Uterus (tissue), 4 donors: ENCODE measurements at places on chromosomes 4 and X. TPM values are rescaled to one million over a fixed set of nuclear protein-coding genes. Genes with fewer than 3 reads are reported as not detected.
A peak's percentile ranks its signal among the peaks of the same experiment; 100 is the strongest.

Gene CSN3
- total RNA-seq = not detected

Gene SPANXN4
- total RNA-seq = not detected

GRCh38 chrX:12999422-12999821, 24.5 kb downstream of the TMSB4X start:
- no peak for DNase-seq

Gene TMEM154
- 4.4 TPM for total RNA-seq

DNA sequence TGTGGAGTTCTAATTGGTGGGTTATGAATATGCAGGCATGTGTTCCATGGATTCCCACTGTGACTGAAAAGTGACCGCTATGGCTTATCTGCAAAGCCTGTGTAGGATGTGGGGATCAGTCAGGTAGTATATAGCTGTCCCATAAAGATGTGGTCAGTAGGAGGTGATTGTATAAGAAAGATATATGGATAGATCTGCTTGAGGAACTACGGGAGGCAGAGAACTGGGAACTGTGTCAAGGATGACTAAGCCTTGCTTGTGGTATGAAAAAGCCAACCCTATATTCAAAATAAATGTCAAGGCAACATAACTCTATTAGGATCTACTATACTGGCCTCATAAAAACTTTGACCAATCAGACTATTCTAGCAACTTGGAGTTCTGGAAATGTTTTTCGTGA, 185.2 kb downstream of the KLHL4 start:
- DNase-seq = no peak

DNA sequence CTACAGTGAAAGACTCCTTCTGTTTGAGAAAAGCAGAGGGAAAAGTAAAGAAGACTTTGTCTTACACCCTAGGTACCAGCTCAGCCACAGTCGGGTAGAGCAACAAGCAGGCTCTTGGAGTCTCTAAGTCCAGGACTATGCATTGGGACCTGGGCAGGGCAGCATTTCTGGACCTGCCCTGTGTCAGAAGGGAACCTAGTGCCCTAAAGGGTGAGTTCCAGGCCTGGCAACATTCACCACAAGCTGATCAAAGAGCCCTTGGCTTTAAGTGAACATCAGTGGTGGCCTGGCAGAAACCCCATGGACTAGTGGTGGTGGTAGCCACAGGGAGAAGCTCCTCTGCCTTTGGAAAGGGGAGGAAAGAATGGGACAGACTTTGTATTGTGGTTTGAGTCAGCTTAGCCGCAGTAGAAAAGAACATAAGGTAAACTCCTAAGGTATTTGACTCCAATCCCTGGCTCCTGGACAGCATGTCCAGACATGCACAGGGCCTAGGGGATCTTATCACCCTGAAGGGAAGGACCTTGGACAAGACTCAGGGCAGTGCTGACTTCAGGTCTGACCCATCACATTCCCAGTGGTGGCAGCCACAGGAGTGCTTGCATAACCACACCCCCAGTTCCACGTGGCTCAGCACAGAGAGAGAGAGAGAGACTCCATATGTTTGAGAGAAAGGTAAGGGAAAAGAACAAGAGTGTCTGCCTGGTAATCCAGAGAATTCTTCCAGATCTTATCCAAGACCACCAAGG, 32.6 kb downstream of the CCDC158 start:
- DNase-seq = no peak

DNA sequence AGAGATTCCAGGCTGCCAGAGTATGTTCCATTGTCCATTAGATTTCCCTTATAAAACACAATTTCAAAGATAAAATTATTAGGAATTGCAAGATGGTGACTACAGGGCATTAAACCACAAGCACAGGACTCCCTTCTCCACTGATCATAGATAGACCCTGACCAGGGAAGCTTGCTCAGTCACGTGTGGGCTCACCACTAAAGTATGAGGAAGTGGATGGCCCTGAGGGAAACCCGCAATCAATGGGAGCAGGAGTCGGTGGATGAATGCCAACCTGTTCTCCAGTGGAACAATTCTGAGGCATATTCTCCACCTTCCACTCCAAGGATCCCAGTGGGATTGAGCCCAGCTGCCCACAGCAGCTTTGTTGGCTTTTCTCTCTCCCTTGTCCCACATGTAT, 515.7 kb downstream of the BCOR start:
- no peak for DNase-seq

GRCh38 chr4:145763399-145763798, 83.5 kb downstream of the C4orf51 start:
- no peak for DNase-seq

- DNase-seq = no peak
These were observed 638.9 kb upstream of the AGA start for GRCh38 chr4:178081176-178081575.

- DNase-seq = no peak
These were observed 121.0 kb downstream of the ARHGAP24 start for GRCh38 chr4:85595796-85596559.

GRCh38 chr4:25535278-25535677, 120.4 kb upstream of the SLC34A2 start:
- no peak for DNase-seq

DNA sequence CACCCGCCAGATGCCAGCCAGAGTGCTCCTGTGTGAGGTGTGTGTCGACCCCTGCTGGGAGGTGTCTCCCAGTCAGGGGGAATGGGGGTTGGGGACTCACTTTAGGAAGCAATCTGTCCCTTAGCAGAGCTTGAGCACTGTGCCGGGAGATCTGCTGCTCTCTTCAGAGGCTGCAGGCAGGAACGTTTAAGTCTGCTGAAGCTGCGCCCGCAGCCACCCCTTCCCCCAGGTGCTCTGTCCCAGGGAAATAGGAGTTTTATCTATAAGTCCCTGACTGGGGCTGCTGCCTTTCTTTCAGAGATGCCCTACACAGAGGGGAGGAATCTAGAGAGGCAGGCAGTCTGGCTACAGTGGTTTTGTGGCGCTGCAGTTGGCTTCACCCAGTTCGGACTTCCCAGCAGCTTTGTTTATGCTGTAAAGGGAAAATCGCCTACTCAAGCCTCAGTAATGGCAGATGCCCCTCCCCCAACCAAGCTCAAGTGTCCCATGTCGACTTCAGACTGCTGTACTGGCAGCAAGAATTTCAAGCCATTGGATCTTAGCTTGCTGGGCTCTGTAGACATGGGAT, 80.8 kb downstream of the CCSER1 start:
- no peak for DNase-seq

DNA sequence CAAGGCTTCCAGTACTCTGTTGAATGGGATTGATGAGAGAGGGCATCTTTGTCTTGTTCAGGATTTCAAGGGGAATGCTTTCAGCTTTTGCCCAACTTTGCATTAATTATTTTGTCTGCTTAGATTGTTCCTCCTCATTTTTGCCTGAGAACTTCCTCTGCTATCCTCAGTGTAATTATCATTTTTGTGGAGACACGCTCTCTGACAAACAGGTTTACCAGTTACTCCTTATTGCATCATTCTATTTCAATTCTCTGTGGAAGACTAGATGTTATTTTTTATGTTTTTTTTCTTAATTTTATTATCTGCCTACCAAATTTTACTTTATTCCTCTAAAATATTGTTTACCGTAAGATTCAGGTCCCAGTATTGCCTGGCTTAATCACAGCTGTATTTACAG, 349.2 kb downstream of the ADGRL3 start:
- no peak for DNase-seq

DNA sequence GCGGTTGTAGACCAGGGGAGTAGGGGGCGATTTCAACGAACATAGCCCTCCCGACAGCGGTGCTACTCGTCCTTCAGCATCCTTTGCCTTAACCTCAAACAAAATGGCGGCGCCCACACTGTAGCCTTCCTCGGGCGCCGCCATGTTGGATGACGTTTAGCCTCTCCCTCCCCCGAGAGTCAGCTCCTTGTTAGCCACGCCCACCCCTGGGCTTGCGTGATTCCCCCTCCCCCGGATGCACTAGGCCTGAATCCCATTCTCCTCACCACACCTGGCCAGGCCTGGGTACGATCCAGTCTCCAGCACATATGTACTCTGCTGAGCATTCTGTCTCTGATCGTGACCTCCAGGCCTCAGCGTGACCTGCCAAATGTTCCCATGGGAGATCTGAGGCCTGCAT, 49.0 kb upstream of the ZNF157 start:
- peak; percentile 82 for DNase-seq

GRCh38 chr4:78242071-78242470, 184.9 kb downstream of the FRAS1 start:
- no peak for DNase-seq

Gene AFM
- not detected for total RNA-seq

Gene MAGEB10
- total RNA-seq = not detected

Gene CT45A5
- not detected for total RNA-seq

DNA sequence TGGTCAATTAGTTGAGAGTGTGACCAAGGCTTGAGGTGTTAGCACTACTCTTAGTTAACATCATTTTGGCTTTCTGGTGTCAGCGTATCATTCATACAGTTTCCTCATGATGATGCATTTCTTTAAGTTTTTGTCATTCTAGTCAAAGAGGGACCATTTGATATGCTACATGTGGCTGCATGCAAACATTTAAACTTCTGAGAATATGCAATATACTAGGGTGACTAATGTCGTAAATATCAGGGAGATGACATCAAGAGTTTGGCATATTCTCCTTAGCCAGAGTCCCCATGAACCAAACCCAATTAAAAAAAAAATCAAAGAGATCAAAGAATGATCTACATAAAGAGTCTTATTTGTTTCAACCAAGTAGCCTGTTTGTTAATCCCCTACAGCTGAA, 537.4 kb upstream of the PCDH7 start:
- no peak for DNase-seq

- no peak for DNase-seq
These were observed 86.4 kb upstream of the UXT start for GRCh38 chrX:47745416-47745815.

DNA sequence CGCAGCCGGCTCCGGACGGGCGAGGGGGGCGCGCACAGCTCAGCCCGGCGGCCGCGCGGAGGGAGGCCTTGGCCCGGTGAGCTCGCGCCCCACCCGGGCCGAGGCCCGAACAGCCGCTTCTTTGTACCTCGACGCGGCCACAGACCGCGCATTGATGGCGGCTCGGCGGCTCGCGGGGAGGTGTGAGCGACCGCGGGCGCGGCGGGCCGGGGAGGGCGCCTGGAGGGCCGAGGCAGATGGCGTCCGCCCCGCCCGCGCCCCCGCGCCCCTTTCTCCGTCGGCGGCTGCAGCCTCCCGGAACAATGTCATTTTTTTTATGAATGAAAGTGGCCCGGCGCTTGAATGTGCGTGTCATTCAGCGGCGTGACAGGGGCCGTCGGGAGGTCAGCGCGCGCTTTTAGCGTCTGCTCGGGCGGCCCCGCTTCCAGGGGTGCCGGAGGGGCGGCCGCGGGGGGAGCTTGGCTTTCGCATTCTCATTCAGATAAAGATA, 1.8 kb downstream of the FGFR3 start:
- DNase-seq = no peak

- no peak for DNase-seq
These were observed 119.2 kb downstream of the RAPGEF2 start for GRCh38 chr4:159222043-159222552.

Gene ERCC6L
- total RNA-seq = 0.26 TPM

Gene POF1B
- 1.0 TPM for total RNA-seq

DNA sequence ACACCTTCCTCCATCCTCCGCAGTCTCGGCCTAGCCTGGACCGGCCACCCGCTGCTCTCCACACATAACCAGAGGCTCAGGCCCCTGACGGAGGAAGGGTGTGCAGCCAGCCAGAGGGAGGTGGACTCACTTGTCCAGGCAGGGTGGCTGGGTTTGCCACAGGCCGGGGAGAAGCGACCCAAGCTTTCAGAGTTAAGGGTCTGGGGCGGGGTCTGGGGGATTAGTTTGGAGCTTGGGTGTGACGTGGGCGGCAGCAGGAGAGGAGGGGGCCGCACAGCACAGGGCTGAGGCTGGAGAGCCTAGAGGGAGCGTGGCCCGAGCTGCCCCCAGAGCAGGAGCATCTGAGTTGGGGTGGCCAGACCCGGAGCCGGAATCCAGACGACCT, 22.4 kb upstream of the CPLX1 start:
- no peak for DNase-seq

- DNase-seq = peak; percentile 75
These were observed 85.0 kb upstream of the FAT1 start for GRCh38 chr4:186808630-186809018.

GRCh38 chr4:26992657-26993361, 132.2 kb downstream of the STIM2 start:
- peak; percentile 48 for DNase-seq

DNA sequence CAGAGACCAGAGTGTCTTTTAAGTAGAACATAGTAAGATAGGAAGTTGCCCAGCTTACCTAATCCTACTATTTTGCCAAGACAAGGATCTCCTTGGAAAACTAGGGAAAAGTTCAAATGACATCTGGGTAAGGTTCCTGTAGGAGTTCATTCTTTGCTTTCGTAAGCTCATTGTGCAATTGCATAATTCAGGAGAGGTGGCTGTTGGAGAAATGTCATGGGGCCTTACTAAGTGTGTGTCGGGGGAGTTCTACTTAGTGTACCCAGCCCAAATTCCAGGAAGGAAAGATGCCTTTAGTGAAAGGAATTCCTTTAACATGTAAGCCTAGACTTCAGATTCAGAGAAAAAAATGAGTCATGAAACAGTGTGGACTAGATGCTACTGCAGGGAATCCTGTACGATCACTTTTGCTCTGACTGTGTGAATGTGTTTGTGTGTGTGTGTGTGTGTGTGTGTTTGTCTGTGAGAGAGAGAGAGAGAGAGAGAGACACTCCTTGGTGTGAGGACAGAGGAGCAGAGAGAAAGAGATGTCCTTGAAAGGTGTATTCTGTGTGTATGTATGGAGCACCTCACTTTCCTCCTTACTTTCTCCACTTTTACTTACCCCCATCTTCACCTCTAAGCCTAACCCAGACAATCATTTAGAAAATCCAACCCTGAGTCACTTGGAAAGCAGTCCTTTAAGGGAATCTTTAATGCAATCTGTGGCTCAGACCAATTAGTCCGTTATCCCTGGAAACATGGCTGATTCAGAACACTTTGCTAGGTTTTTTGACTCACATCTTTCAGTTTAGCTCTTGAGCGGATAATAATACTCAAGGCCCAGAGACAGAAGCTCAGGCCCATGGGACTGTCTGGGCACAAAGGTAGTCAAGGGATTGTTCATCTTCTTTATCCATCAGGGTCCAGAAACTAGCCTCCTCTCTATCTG, 114.5 kb upstream of the ACSL4 start:
- DNase-seq = peak; percentile 37

GRCh38 chr4:29278585-29278984, 1441.6 kb upstream of the PCDH7 start:
- DNase-seq = no peak

DNA sequence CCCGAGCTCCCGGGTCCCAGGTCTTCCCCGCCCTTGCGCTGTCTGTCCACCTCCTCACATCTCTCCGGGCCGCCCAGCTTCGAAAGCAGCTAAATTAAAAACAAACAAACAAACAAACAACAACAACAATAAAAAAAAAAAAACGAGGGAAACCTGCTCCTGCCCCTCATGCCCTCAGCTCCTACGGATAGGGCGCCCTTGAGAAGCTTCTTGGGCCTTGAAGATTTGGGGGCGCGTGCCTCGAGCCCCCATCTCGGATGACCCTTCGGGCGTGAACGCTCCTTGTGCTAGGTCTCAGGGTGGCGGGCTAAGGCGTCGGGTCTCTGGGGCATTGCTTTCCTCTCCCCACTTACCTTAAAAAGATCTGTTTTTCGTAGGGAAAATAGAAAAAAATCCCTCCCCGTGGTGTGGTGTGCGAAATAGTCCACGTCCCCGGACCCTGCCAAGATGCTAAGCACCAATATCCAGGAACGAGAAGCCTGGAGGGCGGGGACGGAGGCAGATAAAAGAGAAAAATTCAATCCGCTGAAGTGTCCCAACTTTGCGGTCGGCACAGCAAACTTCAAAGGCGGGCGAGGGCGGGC, 603 bp downstream of the NDNF start:
- DNase-seq = no peak
